ENCODE measurements at places on chromosomes 4 and X.

- no peaks in the 10 kb centered on the region for H3K27me3 ChIP-seq
- H3K4me3 ChIP-seq, result no peak overlapping the region
- DNase-seq, result no peak
- H3K36me3 ChIP-seq, result no peaks in the 10 kb centered on the region
- no peak overlapping the region for H3K27ac ChIP-seq
- H3K4me1 ChIP-seq, result peaks cover 13% of the 10 kb centered on the region
These were observed 39.3 kb upstream of the TENM3 start for GRCh38 chr4:182203872-182204411.

GRCh38 chrX:96004386-96004785, 680.3 kb upstream of the DIAPH2 start:
- peaks cover 3% of the 10 kb centered on the region for H3K4me1 ChIP-seq
- H3K27me3 ChIP-seq, result no peaks in the 10 kb centered on the region
- H3K4me3 ChIP-seq, result no peak overlapping the region
- no peak for DNase-seq

DNA sequence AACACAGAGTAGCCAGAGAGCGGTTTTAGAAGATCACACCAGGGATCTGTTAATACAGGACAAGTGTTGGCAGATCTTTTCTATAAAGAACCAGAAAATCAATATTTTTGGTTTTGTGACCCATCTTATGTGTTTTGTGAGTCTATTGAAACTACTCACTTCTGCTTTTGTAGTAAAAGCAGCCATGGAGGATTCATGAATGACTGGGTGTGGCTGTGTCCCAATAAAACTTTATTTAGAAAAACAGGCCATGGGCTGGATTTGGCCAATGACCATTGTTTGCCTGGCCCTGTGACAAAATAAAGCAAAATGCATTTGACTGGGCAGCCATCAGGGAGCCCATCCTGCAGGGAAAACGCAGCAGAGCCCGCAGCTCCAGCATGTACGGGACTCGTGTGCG, 99.9 kb upstream of the ADRA2C start:
- H3K4me3 ChIP-seq, result no peak overlapping the region
- H3K4me1 ChIP-seq, result no peaks in the 10 kb centered on the region
- DNase-seq, result no peak
- no peaks in the 10 kb centered on the region for H3K27me3 ChIP-seq

GRCh38 chr4:164136180-164136616, 617.7 kb upstream of the SMIM31 start:
- H3K36me3 ChIP-seq, result peaks cover 9% of the 10 kb centered on the region
- no peak overlapping the region for H3K27ac ChIP-seq
- no peaks in the 10 kb centered on the region for H3K27me3 ChIP-seq
- no peak overlapping the region for H3K4me3 ChIP-seq
- DNase-seq, result no peak

GRCh38 chrX:82748906-82749505, 759.1 kb upstream of the POU3F4 start:
- H3K27ac ChIP-seq, result no peak overlapping the region
- no peaks in the 10 kb centered on the region for H3K4me1 ChIP-seq
- peaks cover 8% of the 10 kb centered on the region for H3K36me3 ChIP-seq
- no peaks in the 10 kb centered on the region for H3K27me3 ChIP-seq
- H3K4me3 ChIP-seq, result no peak overlapping the region

GRCh38 chrX:53269536-53270107, 11.8 kb downstream of the IQSEC2 start:
- H3K4me3 ChIP-seq, result no peak overlapping the region
- peaks cover 12% of the 10 kb centered on the region for H3K36me3 ChIP-seq
- DNase-seq, result no peak
- no peaks in the 10 kb centered on the region for H3K27me3 ChIP-seq
- no peaks in the 10 kb centered on the region for H3K4me1 ChIP-seq

All from H9 (cell line).